ENCODE measurements at places on chromosomes 2 and 18. TPM values are rescaled to one million over a fixed set of nuclear protein-coding genes. Genes with fewer than 3 reads are reported as not detected.

EMX1 gene
- not detected for total RNA-seq

RAB3GAP1 gene
- 59.7 TPM for total RNA-seq

UCN gene
- total RNA-seq: 0.45 TPM

REEP1 gene
- total RNA-seq: 0.37 TPM

DYSF gene
- total RNA-seq: 0.07 TPM

CNRIP1 gene
- total RNA-seq: not detected

DNA sequence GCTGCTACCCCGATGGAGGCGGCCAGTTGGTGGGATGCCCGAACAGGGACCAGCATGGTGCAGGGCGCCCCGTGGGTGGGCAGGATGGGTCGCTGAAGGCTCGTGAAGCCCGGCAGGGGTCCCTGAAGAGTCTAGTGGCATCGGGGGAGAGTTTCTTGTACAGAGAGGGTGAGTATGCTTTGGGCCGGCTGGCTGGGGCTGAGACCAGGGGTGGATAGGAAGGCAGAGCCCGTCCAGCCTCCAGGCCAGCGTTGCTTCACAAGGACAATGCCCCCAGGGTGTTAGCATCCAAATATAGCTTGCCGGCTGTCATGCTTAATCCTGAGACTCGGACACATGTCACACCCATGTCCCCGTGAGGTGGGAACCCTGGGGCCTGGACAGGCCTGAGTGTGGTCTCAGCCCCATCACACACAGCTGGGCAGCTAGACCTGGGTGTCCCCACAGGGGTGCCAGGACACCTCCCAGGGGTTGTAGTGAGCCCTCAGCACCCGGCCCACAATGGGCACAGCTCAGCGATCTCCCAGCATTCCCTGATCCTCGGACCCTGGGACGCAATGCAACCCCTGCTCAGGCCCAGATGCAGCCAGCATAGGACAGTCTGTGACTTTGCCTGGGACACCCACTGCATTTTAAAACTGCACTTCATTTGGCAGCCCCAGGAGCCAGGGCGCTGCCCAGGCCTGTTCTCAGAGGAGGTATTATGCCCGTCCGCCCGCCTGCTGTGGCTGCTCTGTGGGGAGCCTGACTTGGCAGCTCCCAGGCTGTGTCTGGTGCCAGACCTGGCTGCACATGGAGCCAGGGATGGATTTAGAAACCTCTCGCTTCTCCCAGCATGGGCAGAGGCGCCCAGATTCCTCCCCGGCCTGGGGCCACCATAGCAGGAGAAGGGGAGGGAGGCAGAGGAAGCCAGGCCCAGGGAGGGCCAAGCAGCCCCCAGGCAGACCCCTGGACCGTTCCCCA lies 36.4 kb downstream of the RAMP1 start:
- H3K27ac ChIP-seq: no peak overlapping the region
- no peaks in the 10 kb centered on the region for H3K36me3 ChIP-seq

DNA sequence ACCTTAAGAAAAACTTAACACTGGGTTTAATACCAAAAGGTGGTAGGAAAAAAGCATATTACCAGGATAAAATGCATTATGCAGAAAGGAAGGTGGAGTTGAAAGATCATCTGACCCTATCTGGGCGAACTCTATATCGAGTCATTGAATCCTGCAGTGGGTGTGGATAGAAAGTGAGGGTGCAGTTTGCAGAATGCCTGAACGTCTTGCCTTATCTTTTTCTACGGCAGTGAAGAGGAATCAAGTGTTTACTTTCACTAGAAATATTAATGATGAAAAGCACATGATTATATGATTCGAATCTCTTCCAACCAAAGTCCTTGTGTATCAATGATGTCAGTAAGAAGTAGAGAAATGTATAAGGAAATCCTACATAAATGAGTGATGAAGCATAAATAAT lies 4.3 kb upstream of the CAVIN2 start:
- no peak for DNase-seq
- H3K27ac ChIP-seq: no peak overlapping the region
- H3K4me3 ChIP-seq: no peak overlapping the region
- H3K27me3 ChIP-seq: peaks cover 26% of the 10 kb centered on the region

- H3K36me3 ChIP-seq: no peaks in the 10 kb centered on the region
- DNase-seq: no peak
- no peaks in the 10 kb centered on the region for H3K4me1 ChIP-seq
- H3K27me3 ChIP-seq: peaks cover 2% of the 10 kb centered on the region
These were observed 103.1 kb downstream of the ZNF532 start for GRCh38 chr18:58967751-58968254.

DNA sequence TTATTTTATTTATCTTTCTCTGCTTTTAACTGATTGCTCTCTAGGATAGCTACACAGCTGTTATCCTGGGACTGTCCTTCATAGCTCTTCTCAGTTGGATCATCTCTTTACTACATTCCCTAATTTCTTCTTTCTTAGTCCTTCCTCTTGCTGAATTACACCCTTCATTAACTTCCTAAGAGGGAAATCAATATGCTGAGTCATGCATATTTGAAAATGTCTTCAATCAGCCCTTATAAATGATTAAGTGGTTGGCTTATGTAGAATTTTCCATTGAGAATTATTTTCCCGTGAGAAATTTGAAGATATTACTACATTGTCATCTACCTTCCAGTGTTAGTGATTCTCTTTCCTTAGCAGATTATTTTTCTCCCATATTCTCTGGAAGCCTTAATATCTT lies 214.2 kb downstream of the SOCS6 start:
- no peaks in the 10 kb centered on the region for H3K36me3 ChIP-seq
- H3K27ac ChIP-seq: no peak overlapping the region
- H3K4me3 ChIP-seq: no peak overlapping the region
- no peak for DNase-seq

- H3K4me3 ChIP-seq: no peak overlapping the region
- H3K27me3 ChIP-seq: no peaks in the 10 kb centered on the region
- DNase-seq: no peak
- H3K4me1 ChIP-seq: peaks cover 3% of the 10 kb centered on the region
- peaks cover 11% of the 10 kb centered on the region for H3K36me3 ChIP-seq
These were observed 142.7 kb downstream of the ATP9B start for GRCh38 chr18:79211844-79212243.

DNA sequence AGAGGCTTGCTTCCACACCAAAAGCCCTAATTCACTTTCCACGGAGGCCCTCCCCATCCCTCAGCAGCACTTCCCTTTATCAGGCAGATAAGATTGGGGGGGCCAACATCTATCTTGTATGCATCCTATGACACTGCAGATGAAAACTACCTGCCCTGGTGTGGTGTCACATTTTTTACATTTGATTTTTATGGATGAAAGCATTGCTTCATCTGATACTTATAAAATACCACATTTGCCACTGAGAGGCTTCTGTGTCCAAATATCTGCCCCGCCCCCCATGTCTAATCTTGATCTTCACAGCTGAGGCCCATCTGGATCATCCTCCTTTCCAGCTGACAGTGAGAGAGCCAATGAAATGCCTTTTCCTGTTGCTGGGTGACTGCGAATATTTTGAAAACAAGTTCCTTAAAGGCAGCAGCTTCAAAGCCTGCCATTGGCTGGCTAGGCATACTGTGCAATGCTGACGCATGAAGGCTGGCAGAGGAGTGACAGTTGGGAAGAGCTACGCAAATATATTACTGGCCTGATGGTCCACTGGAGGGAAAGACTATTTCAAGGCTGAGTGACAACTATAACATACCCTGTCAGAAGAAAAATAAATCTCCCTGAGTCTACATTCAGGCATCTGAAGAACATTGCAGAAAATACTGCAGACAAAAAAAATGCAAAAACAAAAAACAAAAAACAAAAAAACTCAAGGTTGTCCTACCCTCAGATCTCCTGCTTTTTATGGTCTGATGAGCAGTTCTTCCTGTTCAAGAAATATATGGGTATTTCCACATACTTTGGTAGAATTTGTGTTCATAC lies 318.7 kb downstream of the PDE11A start:
- H3K36me3 ChIP-seq: no peaks in the 10 kb centered on the region
- DNase-seq: peak; percentile 29
- H3K27me3 ChIP-seq: peaks cover 5% of the 10 kb centered on the region
- no peak overlapping the region for H3K4me3 ChIP-seq

DNA sequence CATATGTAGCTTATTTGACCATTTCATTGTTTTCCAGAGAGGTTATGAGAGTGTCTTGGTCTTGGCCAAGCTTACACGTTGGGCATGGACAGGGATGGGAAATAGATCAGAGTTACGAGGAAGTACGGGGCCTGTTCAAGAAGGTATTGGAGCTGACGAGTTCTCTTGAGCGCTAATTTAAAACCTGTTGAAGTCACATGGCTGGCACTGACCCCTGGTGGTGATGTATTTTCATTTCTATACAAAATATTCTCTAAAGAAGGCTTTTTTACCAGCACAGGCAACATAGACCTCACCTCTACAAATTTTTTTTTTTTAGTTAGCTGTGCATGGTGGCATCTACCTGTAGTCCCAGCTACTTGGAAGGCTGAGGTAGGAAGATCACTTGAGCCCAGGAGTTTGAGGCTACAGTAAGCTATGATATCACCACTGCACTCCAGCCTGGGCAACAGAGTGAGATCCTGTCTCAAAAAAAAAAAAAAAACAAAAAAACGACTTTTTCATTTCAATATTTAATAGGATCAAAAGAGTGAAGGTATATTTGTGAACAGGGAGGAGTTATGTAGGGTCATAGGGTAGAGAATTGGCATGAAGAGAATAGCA lies 19.6 kb downstream of the UGP2 start:
- peak; percentile 73 for DNase-seq
- no peak overlapping the region for H3K4me3 ChIP-seq
- H3K27me3 ChIP-seq: no peaks in the 10 kb centered on the region
- peaks cover 44% of the 10 kb centered on the region for H3K4me1 ChIP-seq
- no peak overlapping the region for H3K27ac ChIP-seq
- H3K36me3 ChIP-seq: peaks cover 22% of the 10 kb centered on the region

GRCh38 chr2:18104595-18105224 lies 226.2 kb downstream of the KCNS3 start:
- H3K27me3 ChIP-seq: peaks cover 3% of the 10 kb centered on the region
- H3K4me3 ChIP-seq: no peak overlapping the region
- no peak for DNase-seq
- no peaks in the 10 kb centered on the region for H3K36me3 ChIP-seq
- no peaks in the 10 kb centered on the region for H3K4me1 ChIP-seq

GRCh38 chr2:113136828-113137775 lies 9.7 kb downstream of the IL1RN start:
- no peaks in the 10 kb centered on the region for H3K36me3 ChIP-seq
- H3K27me3 ChIP-seq: no peaks in the 10 kb centered on the region
- DNase-seq: peak; percentile 65
- peaks cover 32% of the 10 kb centered on the region for H3K4me1 ChIP-seq
- H3K27ac ChIP-seq: no peak overlapping the region

GRCh38 chr2:230413479-230413878 lies 2.5 kb upstream of the SP100 start:
- H3K27ac ChIP-seq: peak overlapping the region; percentile 60
- H3K4me3 ChIP-seq: peak overlapping the region; percentile 16
- peaks cover 13% of the 10 kb centered on the region for H3K36me3 ChIP-seq
- H3K27me3 ChIP-seq: no peaks in the 10 kb centered on the region
- H3K4me1 ChIP-seq: peaks cover 66% of the 10 kb centered on the region
- DNase-seq: no peak

DNA sequence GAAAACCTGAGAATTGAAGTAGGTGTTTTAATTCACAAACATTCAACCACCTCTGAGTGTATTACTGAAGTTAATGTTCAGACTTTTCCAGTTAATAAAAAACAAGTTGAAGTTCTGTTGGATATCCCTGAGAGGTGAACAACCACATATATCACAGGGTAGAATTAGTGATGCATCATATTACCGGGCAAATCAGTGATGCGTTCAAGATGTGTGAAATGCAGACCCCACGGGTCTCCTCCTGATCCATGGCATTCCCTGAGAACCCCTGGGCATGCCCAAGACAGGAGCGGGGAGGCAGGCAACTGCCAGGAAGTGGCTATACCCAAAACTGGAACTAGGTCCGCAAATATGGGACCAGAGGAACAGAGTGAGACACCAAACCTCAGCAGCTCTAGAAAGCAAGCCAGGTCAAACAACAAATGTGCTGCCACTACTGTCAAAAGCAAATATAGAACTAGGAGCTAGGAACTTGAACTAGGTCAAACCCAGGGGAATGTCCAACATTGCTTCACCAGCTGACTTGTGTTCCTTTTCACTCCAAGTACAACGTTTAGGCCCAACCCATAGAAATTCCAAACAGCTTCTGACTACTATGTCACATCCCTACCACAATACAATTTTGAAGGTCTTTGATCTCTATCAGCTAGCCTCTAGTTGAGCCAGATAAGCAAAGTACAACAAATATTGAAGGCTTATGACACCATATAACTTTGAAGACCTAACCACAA lies 20.2 kb downstream of the PSTPIP2 start:
- no peak overlapping the region for H3K27ac ChIP-seq
- H3K4me1 ChIP-seq: peaks cover 43% of the 10 kb centered on the region
- no peak for DNase-seq
- H3K27me3 ChIP-seq: no peaks in the 10 kb centered on the region
- no peak overlapping the region for H3K4me3 ChIP-seq
